Stimulated activated CD8-positive, alpha-beta memory T cell treated with anti-CD3 and anti-CD28 coated beads, Interleukin-15, amount 100 ng/mL, for 48 hours (primary cell): ENCODE measurements at places on chromosomes 11 and 22.

DNA sequence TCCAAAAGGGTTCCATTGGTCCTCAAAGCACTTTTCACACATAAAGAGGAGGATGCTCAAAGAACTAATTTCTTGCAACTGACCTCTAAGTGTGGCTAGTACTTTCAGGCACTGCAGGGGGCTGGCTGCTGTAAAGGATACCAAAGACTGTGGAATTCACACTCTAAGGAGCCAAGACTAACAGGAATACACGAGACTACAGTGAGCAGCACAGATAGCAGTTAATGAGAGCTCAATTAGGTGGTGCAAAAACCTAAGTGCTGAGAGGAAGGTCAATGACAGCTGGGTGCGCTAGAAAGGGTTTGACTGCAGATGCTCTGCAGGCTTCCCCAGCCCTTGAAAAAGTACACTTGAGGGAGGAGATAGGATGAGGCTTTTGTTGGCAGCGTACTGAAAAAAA lies 124.3 kb upstream of the NTM start:
- DNase-seq, result no peak

DNA sequence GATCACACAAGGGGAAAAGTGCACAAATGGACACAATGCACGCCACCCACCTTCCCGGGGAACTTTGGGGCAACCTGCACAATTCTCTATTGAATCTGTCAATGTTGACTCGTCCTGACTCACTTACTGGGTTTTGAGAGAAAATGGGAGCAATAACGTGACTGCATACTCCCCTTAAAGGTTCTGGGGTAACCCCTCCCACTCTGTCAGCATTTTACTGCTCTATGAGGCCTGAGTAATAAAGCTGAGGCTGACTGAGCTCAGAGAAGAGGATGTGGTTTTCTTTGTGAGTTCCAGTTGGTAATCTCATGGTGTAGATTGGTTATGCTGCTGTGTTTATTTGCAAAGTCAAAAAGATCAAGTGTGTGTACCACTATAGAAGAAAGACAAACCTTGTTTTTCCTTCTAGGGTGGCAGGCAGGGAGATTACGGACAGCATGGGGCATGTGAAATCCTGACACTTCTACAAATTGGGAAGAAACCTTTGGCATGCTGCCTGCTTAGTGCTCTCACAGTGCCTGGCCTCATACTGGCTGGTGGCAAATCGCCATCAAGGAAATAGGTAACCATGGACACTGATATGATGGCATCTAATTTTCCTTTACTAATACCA lies 16.1 kb upstream of the APOA1 start:
- peak; percentile 36 for DNase-seq

GRCh38 chr11:43790444-43790794 lies 90.2 kb upstream of the ALKBH3 start:
- DNase-seq, result no peak

DNA sequence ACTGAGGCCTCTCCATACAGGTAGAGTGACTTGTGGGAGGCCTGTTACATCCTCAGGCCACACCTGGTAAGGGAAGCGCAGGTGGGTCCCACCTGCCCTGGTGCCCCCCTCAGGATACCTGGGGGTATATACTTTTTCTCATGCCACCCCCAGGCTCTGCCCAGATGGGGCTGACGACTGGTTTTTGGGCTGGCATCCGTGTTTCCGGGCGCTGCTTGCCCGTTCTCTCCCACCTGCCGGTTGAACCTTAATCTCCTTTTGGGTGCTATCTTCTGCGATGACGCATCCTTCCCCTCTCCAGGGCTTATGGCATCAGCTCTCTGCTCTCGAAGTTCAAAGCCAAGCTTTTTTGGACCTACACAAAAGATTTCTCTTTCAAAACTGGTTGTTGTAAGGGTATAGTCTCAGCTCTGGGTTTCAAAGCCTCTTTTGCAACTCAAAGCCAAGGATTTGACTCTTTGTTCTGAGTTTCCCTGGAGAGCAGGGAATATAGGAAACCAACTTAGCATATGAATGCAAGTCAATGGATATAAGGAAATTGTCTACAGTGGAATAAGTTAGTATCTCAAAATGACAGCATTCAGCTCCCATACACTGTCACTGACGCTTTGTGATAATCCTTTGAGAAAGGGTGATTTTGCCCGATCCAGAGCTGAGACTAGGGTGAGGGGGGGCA lies 8.6 kb upstream of the LRRC10B start:
- DNase-seq, result no peak

DNA sequence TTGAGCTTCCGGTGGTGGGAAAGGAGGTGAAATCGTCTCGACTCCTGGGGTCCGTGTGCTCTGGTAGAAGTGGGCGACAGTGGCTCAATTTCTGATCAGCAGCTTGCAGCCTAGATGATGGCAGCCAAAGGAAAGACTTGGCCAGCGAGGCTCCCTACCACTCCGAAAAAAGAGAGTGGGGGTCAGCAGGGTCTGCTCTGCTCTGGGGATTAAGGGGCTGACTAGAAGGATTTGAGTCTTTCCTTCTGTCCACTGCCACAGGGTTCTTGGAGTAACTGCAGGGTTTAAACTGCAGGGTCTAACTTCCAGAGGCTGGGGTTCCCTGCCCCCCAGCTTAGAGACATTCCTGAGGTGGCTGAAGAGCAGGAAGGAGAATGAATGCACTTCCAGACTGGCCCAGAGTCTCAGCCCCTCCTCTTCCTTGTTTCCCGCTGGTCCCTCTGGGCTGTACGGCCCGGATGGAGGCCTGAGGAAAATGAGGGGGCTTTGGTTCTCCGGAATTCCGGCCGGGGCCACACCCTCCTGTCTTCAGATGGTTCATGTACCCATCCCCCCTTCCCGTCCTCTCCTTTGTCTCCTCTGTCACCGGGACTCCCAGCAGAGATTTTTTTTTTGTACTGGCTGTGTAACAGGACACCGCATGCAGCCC lies 907 bp downstream of the SERPINH1 start:
- no peak for DNase-seq

DNA sequence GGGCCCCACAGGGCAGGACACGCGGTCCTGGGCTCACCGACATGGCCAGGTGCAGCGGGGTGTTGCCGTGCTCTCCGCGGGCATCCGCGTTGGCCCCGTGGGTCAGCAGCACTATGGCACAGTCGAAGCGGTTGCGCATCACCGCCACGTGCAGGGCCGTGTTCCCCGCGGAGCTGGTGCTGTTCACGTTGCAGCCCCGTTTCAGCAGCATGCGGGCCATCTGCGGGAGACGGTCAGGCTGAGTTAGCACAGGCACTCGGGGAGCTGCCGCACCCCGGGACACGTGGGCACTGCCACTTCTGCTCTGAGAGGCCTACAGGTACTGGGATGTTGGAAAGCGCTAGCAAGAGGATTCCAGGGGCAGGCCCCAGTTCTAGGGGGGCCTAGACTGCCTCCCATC lies 22.3 kb upstream of the BAIAP2L2 start:
- no peak for DNase-seq
